ENCODE measurements at places on chromosomes 3 and 15.

GRCh38 chr3:121482660-121483059 is 63.1 kb downstream of the POLQ start:
- DNase-seq, result no peak

- no peak for DNase-seq
These were observed 27.6 kb downstream of the ALS2CL start for GRCh38 chr3:46665763-46666452.

DNA sequence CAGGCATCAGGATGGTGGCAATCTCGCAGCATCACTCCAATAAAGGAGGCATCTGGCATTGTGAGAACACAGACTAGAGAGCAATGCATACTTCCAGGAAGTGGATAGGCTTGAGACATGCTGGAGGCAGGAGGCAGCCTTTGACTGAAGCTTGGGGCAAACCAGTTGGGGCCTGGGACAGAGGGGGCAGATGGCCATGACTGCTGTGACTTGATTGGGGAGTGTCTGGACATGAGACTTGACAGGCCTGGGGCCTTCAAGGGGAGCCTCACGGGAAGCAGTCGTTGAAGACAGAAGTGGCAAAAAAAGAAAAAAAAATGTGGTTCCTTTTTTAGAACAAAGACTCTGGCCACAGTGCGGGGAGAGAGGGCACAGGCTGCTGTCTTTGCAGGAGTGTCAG is 44.7 kb upstream of the CHRNA7 start:
- DNase-seq, result no peak

DNA sequence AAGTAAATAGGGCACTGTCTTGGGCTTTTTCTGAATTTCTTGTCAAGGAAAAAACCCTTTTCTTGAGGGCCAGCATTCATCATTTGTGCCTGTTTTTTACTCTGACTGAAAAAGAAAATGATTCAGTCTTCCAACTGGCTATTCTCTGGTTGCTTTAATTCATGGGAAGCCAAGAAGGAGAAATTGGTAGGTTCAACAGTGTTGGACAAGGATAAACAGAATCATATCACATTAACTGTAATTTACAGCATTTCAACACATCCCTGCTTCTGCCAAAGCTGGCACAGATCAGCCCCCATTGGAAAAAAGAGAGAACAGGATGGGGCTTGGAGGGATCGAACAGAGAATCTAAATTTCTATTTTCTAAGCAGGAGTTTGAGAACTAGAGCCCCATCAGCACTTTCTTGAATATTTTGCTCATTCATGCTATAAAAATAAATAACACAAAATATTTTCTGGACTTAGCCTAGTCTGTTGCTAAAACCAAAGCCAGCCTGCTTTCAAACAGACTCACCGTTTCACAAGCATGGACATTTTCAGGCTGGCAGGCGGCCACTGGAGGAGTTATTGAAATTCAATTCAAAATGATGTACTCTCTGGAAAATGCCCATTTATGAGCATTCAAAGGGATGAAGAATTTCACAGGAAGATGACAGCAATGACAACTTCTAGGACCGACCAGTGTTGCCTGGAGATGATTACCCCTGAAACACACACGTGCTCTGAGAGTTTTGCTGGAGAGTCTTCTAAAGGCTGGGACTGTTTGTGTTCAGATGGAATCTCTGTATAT is 181.2 kb downstream of the WNT5A start:
- no peak for DNase-seq

- DNase-seq, result peak; percentile 26
These were observed 67.1 kb downstream of the ATP2B2 start for GRCh38 chr3:10437995-10438901.

DNA sequence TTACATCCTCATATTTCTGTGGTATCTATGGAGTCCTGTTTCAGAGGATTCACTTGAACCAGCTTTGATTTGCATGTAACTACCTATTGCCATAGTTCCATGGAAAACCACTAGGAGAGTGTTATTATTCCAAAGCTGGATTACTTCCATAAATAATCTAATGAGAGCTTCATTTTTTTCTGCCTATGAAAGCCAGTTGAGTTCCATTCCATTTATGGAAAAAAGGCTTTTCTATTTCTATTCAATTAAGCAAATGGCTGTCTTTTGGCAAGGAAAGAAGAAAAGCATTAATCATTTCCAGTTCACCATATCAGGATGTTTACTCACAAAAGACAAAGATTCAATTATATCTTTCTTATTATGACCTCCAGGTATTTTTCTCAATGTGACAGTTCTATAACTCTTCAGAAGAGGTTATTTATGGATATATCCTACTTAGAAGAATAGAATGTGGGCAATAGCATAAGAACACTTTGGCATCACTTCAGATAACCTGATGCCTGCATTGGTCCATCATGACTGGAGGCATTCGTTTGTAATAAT is 259.9 kb upstream of the ZPLD1 start:
- DNase-seq, result no peak

DNA sequence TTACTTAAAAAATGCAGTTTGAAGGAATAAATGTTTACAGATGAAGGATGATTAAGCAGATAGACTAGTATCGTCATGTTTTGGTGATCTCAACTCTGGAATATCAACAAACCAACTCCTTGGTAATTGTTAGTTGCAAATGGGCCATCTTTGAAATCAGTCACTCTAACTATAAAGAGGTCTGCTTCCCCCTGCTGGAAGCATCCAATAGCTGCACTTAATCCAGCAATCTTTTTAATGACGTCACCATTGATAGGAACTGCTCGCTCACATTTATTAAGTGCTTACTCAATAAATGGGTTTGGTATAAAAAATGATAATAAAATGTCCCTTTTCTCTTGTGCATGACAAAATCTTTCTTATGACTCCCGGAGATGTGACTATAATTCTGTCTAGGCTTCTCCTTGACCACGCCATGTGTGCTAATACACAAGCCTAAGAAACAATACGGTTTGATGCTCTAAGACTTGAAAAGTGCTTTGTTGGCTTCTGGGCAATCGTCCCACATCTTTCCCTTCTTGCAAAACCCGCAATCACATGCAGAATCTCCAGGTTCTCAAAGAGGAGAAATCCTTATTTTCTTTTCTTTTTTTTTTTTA is 227.6 kb upstream of the POU1F1 start:
- DNase-seq, result peak; percentile 4

DNA sequence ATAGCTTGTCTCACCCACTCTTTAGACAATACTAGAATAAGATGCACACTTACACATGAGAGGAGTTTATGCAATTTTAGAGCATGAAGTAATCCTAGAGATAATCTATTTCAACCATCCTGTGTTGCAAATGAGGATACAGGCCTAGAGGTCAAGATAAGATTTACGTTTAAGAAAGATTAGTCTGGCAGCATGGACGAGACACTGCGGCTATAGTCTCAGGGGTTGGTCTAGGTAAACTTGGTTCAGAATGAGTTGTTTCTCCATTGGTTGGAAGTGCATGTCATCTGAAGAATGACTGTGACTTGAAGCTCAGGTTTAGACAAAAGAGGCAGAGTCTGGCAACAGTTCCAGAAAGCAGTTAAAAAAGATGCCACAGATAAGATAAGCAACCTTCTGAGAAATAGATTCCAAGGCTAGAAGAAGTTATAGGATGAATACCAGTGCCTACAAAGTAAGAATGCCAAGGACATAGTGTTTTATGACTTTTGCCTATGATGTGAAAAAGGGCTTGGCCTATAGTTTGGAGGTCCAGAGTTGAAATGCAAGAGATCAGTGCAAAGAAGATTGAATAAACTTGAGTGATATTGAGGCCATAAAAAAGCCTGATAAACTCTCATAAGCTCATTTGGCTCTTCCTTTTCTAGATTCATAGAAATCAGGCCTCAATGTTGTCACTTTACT is 631.0 kb downstream of the SQOR start:
- DNase-seq, result no peak

DNA sequence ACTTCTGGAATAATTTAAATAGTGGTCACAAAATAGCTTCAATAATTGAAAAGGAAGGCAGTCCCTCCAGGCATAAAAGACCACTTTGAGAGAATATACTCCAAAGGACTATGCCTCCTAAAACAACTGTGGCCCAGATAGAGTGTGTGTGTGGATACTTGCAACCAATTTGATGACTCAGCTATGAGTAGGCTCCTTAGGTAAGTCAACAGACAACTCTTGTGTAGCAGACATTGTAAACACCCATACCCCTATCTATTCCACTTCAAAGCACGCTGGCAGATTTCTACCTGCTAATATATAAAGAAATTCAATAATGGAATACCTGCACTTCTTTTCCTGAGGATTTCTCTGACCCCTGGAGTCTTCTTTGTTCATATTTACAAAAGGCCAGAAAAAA is 254.5 kb downstream of the NEK10 start:
- no peak for DNase-seq

GRCh38 chr15:23857028-23857641 is 170.0 kb upstream of the NDN start:
- peak; percentile 13 for DNase-seq

DNA sequence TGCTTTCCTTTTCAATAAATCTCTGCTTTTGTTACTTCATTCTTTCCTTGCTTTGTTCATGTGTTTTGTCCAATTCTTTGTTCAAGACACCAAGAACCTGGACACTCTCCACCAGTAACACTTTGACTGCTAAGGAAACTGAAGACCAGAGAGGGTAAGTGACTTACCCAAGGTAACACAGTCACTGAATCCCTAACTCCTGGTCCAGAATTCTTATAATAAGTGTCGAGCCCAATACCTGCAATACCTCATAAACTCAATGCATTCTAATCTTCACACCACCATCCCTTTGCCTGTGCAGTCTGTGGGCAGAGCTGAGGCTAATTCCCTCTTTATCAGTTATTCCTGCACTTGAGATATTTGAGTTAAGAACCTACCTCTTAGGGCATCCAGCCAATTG is 237.8 kb downstream of the UACA start:
- no peak for DNase-seq

DNA sequence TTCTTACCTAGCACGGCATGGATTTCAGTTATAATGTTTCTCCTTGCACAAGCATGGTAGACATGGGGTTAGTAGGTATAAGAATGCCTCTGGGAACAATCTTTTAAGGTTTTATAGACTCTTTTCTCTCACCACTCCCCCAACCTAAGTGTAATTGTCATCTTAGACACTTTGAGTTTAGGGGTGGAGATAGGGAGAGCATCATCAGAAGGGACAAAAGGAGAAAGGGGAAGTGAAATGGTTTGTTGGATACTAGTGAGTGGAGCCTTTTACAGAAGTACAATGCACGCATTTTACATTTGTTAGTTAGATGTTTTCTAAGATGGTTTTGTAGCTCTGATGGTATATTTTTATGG is 189.2 kb downstream of the TP63 start:
- no peak for DNase-seq

DNA sequence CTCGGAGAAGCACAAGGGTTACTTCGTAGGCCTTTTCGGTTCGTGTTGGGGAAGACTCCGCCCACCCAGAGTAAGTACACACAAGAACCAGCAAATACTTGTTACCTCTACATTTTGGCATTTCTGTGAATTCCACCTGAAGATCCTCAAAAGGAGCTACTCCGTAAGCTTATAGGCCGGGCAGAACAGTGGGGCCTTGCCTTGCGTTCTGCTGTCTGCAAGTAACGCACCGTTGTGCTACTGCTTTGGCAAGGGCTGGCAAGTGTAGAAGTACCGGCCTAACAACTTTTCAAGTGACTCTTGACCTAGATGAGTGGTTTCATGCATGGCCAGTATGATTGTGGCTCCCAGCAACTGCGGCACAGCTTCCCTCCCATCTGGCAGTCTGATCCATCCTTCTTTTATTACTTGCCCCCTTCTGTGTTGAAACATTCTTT is 6.4 kb upstream of the DNAAF4 start:
- no peak for DNase-seq

- no peak for DNase-seq
These were observed 123.2 kb downstream of the AQP9 start for GRCh38 chr15:58261368-58261767.

- no peak for DNase-seq
These were observed 68.9 kb downstream of the KLF15 start for GRCh38 chr3:126288314-126288713.

GRCh38 chr15:69540622-69541021 is 88.0 kb downstream of the RPLP1 start:
- DNase-seq, result no peak

All from stimulated activated CD4-positive, alpha-beta T cell treated with anti-CD3 and anti-CD28 coated beads, Interleukin-15, amount 100 ng/mL, for 24 hours (primary cell).